ENCODE measurements at places on chromosomes 7 and 10.

- DNase-seq: no peak
Observed at GRCh38 chr10:6074489-6075301, 12.5 kb upstream of the IL2RA start.

DNA sequence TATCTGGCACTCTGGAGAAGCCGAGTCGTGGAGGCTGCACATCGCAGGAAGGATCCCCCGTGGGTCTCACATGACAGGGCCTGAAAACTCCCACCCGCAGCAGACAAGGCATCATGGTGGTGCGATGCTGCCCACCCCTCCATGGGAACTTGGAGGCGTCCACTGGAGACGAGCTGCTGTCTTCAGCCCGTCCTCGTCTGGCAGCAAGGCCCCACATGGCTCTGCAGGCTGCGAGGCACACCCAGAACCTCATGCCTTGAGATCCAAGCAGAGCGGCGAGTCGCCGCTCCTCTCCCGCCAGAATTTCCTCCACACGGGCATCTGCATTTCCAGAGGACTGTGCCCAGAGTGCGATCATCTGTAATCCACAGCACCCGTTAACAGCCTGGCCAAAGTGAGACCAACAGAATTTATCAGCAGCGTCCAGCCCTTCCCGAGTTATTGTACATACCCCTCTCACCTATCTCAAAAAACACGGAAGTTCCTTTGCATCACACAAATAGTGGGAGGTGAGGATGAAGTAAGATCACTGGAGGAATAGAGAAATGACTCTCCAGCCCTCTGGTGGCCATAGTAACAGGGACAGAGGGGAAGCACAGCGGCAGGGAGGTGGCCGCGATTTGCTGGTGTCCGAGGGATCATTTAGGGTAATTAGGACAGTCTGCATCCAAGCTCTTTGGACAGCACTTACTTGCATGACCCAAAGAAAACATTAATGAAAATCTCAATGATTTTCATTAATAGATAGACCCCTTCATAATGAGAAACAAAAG is 292.4 kb downstream of the USP6NL start:
- DNase-seq: no peak

- DNase-seq: no peak
Observed at GRCh38 chr7:42567051-42567450, 330.0 kb upstream of the GLI3 start.

- no peak for DNase-seq
Observed at GRCh38 chr10:117262291-117262902, 21.5 kb downstream of the SLC18A2 start.

DNA sequence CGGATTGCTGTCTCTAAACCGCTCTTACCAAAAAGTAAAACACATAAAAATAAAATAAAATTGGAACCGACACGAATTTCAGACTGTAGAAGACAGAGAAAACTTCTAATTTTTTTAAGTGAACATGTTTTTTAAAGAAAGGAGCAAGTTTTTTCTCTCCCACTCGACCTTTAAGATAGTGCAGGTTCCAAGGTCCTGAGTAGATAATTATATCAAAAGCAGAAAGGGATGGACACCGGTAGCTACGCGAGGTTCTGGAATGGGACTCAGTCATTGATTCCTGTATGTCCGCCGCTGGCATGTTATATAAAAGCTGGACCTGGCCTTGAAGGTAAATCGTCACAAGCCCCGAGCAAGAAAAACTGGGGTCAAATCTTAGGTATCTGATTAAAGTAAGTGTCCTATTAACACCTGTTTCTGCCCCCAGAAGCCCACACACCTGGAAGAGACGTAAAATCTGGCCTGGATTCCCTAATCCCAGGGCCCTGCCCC is 462 bp upstream of the CISD1 start:
- no peak for DNase-seq

GRCh38 chr10:107889105-107889504 is 724.6 kb upstream of the SORCS1 start:
- no peak for DNase-seq

- no peak for DNase-seq
Observed at GRCh38 chr10:28478646-28479045, 54.3 kb upstream of the WAC start.

GRCh38 chr10:79405221-79405994 is 40.0 kb downstream of the ZCCHC24 start:
- DNase-seq: peak; percentile 36

DNA sequence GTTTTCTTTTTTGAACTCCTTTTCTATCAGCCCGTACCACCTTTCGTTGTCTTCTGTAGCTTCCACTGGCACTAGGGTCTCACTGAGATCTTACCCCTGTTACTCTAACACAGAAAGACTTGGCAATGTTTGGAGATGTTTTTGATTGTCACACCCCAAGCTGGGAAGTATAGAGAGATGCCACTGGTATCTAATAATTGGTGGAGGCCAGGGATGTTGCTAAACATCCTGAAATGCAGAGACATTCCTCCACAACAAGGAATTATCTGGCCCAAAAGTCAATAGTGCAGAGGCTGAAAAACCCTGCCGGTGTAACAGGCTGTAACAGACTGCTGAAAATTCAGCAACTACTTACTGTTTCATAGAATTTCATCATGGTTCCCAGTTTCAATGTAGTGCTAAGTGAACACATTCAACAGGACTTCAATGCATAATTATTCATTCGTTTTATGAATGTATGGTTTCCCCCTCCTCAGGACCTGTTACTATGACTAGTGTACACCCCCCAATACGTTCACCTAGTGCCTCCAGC is 115.9 kb downstream of the TRIM24 start:
- DNase-seq: no peak

Data from left colon (tissue), 2 donors.